ENCODE measurements at places on chromosomes 4 and X. TPM values are rescaled to one million over a fixed set of nuclear protein-coding genes. Genes with fewer than 3 reads are reported as not detected.

- no peaks in the 10 kb centered on the region for H3K27me3 ChIP-seq
- H3K36me3 ChIP-seq = peaks cover 5% of the 10 kb centered on the region
- no peaks in the 10 kb centered on the region for H3K4me1 ChIP-seq
- no peak for DNase-seq
Observed at GRCh38 chr4:178142724-178143123, 700.5 kb upstream of the AGA start.

GRCh38 chr4:184097241-184097605, 120.5 kb downstream of the ENPP6 start:
- no peaks in the 10 kb centered on the region for H3K36me3 ChIP-seq
- DNase-seq = peak; percentile 91
- H3K4me1 ChIP-seq = no peaks in the 10 kb centered on the region
- H3K27me3 ChIP-seq = peaks cover 2% of the 10 kb centered on the region
- H3K27ac ChIP-seq = no peak overlapping the region

DNA sequence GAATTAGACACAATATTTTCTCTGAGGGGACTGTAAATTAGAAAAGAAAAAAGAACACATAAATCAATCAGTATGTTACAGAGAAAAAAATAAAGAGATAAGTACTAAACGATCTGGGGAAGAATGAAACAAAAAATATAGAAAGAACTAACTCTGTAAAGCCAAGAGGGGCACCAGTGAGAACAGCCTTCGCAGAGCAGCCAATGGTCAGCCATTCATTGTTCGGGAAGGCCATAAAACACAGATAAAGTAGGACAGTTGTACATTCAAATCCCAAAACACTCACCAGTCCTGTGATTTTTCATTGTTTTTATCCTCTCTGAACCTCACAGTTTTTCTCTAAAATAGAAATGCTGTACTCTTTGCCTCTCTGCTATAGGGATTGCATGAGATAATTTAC, 127.9 kb downstream of the NEK1 start:
- H3K27me3 ChIP-seq = no peaks in the 10 kb centered on the region
- DNase-seq = no peak
- no peaks in the 10 kb centered on the region for H3K4me1 ChIP-seq
- H3K27ac ChIP-seq = no peak overlapping the region

DNA sequence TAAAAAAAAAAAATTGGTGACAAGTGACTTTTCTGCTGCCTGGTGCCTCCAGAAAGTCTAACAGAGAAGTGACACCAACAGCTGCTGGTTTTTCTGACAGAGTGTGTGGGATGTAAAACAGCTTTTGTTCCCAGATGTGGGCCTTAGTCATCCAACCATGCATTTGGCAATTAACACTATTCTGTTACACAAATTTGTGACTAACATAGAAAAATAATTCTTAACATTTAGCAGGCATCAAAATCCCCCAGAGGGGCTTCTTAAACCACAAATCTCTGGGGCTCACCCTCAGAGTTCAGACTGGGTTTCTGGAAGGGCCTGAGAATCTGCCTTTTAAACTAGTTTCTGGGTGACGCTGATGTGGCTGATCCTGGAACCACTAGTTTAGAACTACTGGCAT, 100.5 kb upstream of the PCDH7 start:
- H3K36me3 ChIP-seq = no peaks in the 10 kb centered on the region
- no peak overlapping the region for H3K27ac ChIP-seq
- H3K4me1 ChIP-seq = no peaks in the 10 kb centered on the region

DNA sequence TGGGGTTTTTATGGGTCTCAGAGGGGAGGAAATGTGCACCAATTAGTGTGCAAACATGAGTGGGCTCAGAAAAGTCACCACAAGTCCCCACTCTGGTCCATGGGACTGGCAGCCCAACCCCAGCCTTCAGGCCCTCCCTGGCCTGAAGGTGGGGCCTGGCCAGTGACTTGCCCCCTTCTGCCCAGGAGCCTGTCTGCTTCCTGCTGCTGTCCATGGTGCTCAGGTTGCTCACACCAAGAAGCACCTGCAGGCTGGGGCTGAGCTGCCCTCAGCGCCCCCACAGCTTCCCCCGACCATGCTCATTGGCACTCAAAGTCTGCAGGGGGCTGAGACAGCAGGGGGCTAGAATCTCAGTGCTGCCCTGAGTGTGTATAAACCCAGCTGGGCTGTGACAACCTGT, 30.6 kb upstream of the GC start:
- no peaks in the 10 kb centered on the region for H3K27me3 ChIP-seq
- no peak overlapping the region for H3K27ac ChIP-seq
- no peak overlapping the region for H3K4me3 ChIP-seq

GRCh38 chr4:142845293-142846107, 601 bp downstream of the INPP4B start:
- DNase-seq = peak; percentile 51
- H3K27ac ChIP-seq = no peak overlapping the region
- no peaks in the 10 kb centered on the region for H3K36me3 ChIP-seq
- no peaks in the 10 kb centered on the region for H3K4me1 ChIP-seq
- H3K27me3 ChIP-seq = peaks cover 25% of the 10 kb centered on the region
- peak overlapping the region; percentile 74 for H3K4me3 ChIP-seq

DNA sequence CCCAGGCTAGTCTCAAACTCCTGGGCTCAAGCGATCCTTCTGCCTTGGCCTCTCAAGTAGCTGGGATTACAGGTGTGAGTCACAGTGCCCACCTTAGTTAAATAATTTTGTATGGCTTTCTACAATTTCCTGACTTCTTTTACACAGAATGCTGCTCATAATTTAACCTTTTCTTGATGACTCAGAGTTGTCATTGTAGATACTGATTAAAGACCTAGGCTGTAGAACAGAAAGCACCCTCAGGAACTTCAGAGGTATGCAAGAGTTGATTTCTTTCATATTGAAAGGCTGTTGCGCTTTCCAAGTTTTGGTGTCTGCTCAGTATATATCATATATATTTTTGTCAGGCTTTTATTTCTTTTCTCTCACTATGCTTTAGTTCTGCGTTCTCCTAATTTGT, 21.1 kb upstream of the GPR34 start:
- H3K27me3 ChIP-seq = no peaks in the 10 kb centered on the region
- H3K4me1 ChIP-seq = no peaks in the 10 kb centered on the region
- no peak overlapping the region for H3K4me3 ChIP-seq
- no peak overlapping the region for H3K27ac ChIP-seq
- peaks cover 3% of the 10 kb centered on the region for H3K36me3 ChIP-seq

DNA sequence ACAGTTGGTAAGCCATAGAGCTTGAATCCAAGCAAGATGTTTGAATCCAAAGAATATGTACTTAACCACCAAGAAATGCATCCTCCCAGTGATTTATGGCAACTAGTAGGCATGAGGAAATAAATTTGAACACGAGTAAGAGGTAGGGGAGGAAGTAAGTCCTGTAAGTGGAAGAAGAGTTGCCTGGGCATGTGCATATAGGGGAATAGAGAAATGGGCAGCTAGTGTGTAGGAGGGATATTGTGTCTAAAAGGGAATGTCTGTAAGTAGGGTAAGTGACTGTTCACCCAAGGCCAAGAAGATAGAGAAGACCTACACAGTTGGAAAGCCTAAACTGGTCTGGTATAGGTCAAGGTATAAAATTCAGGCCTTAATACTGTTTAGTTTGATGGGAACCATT, 4.6 kb downstream of the SH3BGRL start:
- no peaks in the 10 kb centered on the region for H3K27me3 ChIP-seq
- peaks cover 19% of the 10 kb centered on the region for H3K36me3 ChIP-seq
- no peak overlapping the region for H3K27ac ChIP-seq
- no peak overlapping the region for H3K4me3 ChIP-seq
- no peaks in the 10 kb centered on the region for H3K4me1 ChIP-seq

DNA sequence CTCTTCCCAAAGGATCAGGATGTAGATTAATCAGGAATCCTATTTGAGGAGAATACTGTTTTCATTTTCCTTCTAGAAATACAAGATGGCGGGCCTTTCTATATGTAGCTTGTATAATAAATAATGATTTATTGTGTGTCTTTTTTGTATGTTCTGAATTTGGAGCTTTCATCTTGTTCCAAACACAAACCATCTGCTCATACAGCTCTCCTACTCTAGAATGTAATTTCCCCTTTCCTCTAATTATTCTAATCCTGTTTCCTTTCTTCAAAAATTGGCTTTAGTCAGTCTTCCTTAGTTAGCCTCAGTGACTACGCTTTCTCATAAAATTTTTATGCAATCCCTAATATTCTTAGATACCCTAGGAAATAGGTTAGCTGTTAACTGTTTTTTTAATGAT, 422.2 kb downstream of the INPP4B start:
- no peaks in the 10 kb centered on the region for H3K27me3 ChIP-seq
- H3K27ac ChIP-seq = no peak overlapping the region
- no peak for DNase-seq
- H3K4me1 ChIP-seq = no peaks in the 10 kb centered on the region
- H3K36me3 ChIP-seq = no peaks in the 10 kb centered on the region

DNA sequence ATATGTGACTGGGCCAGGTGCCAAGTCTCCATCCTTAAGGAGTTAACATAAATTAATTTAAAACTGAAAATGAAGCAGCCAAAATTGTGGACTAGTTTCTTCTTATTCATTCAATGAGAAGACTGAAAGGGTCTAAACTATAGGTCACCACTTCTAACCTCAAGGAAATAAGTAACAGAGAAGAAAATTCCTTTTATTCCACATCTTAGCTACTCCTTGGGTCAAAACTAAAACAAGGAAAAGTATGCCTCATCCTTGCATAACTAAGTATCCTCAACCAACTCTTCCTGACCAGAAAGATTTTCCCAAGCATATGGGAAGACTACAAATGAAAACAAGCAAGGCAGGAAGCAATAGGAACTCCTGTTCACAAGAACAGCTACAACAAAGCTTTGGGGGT, 71.2 kb downstream of the ZNF827 start:
- no peak overlapping the region for H3K4me3 ChIP-seq
- no peaks in the 10 kb centered on the region for H3K27me3 ChIP-seq
- no peak overlapping the region for H3K27ac ChIP-seq
- DNase-seq = no peak

- H3K4me3 ChIP-seq = no peak overlapping the region
- H3K36me3 ChIP-seq = peaks cover 3% of the 10 kb centered on the region
- no peak for DNase-seq
- no peaks in the 10 kb centered on the region for H3K27me3 ChIP-seq
- H3K4me1 ChIP-seq = no peaks in the 10 kb centered on the region
- no peak overlapping the region for H3K27ac ChIP-seq
Observed at GRCh38 chrX:53286171-53286570, 4.8 kb upstream of the IQSEC2 start.

DNA sequence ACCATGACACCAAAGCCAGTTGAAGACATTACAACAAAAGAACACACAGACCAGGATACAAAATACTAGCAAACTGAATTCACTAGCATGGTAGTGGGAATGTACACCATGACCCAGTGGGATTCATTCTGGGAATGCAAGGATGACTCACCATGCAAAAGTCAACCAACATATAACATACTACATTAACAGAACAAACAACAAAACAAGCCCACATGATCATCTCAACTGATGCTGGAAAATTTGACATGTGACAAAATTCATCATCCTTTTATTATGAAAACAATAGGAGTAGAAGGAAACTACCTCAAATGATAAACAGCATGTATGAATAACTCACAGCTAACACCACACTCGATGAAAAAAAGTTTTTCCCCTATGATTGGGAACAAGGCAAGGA, 190.2 kb downstream of the DCLK2 start:
- no peaks in the 10 kb centered on the region for H3K4me1 ChIP-seq
- no peak overlapping the region for H3K27ac ChIP-seq
- H3K27me3 ChIP-seq = no peaks in the 10 kb centered on the region
- H3K36me3 ChIP-seq = peaks cover 4% of the 10 kb centered on the region
- DNase-seq = no peak

DNA sequence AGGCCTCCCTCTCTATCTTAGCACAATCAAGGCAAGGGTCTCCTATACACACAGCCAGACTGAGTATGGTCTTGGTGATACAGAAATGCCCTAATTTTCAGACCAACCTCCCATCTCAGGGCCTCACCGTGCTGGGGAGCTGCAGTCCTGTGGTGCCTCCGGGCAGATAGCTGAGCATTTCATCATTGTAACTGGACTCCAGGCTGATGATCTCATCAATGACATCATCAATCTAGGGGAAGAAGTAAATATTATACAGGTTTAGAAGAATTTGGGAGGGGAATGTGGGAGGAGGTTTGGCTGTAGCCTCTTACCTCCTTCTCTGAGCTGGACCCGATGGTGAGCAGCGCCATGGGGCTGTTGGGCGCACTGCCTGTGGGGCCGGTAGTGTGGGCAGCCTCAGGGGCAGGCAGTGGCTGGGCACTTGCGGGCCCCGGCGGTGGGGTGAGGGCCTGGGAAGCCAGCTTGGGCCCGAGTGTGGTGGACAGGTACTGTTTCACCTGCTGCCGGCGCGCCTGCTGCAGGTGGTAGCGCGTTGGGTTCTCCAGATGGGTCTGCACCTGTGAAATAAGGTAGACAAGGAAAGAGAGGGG, 5.2 kb downstream of the TFE3 start:
- DNase-seq = no peak
- peaks cover 59% of the 10 kb centered on the region for H3K36me3 ChIP-seq
- no peak overlapping the region for H3K4me3 ChIP-seq
- H3K4me1 ChIP-seq = peaks cover 5% of the 10 kb centered on the region
- H3K27ac ChIP-seq = no peak overlapping the region

DNA sequence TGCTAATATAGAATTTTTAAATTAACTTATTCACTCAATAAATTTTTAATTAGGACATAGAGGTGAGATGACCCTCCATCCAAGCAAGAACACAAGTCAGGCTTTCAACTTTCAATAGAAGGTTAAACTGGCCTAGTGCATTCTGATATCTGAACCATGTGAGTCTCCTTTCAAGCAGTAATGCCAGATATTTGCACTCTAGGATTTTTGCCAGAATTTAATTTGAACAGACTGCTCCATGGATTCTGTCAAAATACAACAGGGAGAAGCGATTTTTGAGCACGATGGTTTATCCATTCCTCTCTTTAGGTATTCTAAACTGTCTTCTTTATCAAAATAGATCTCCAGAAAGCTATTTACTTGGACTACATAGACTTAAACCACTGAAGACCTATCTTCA, 72.0 kb upstream of the DCLK2 start:
- no peak for DNase-seq
- H3K4me3 ChIP-seq = no peak overlapping the region
- H3K27ac ChIP-seq = no peak overlapping the region

DNA sequence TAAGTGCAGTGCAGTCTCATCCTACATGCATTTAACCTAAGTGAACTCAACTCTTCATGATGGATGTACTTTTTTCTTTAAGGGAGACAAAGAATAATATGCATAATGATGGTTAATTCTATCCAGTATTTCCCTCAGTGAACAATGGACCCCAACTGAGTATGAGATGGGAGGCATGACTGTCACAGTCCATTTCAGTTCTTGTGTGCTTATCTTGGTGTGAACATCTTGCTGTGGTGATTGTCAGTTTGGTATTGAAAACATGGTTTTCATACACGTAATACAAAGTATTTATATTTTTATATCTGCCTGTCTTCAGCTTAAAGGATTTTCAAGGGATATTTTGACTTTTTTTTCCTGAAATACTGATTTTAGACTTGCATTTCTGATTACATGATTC, 72.0 kb upstream of the NDUFC1 start:
- no peak overlapping the region for H3K4me3 ChIP-seq
- no peaks in the 10 kb centered on the region for H3K27me3 ChIP-seq
- no peak overlapping the region for H3K27ac ChIP-seq
- no peak for DNase-seq

DCLK2 gene
- 0.33 TPM for total RNA-seq

RS1 gene
- total RNA-seq = not detected

SRPX2 gene
- not detected for total RNA-seq

SPANXA1 gene
- total RNA-seq = not detected

WAS gene
- total RNA-seq = 0.61 TPM

CD99 gene
- 92.1 TPM for total RNA-seq

SULT1B1 gene
- not detected for total RNA-seq

IL3RA gene
- total RNA-seq = not detected

KLF3 gene
- total RNA-seq = 29.0 TPM

All from H9 (cell line).